IPS-NIHi11 (cell line): ENCODE measurements at places on chromosomes 4 and X.

DNA sequence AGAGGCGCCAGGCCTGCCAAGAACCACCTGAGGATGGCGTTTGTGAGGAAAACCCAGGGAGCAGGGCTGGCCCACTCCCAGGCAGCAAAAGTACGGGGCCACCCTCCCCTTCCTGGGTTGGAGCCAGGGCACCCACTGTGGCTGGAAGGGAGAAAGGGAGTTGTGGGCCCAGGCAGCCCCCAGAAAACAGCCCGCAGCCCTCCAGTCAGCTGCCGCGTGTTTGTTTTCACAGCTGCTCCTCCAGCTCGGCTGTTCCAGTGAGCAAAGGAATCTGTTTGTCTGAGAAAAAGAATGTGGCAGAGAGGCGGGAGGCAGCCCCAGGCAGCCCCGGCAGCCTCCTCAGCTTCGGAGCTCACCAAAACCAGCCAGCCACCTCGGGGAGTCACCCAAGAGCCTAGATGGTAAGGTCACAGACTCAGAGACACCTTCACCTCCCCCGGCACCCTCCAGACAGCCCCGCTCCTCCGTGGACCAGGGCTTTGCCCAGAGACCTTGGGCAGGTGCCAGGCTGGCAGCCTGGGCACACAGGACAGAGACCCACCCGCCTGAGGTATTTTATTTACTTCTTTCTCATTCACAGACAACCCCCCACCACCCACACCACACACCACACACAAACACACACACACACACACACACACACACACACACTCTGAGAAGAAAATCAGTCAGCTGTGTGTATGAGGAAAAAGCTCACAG lies 338.1 kb downstream of the BCOR start:
- DNase-seq = peak; percentile 25

GRCh38 chr4:56821381-56822243 lies at the start of gene SPINK2:
TSS of gene SPINK2 (minus strand) at chr4:56821701. CDS start at chr4:56821662, 39 bp downstream.
- DNase-seq = peak; percentile 95

GRCh38 chr4:87065021-87065420 lies 130.2 kb downstream of the AFF1 start:
- no peak for DNase-seq

GRCh38 chr4:48008021-48008596 lies 8.4 kb downstream of the CNGA1 start:
- DNase-seq = no peak

DNA sequence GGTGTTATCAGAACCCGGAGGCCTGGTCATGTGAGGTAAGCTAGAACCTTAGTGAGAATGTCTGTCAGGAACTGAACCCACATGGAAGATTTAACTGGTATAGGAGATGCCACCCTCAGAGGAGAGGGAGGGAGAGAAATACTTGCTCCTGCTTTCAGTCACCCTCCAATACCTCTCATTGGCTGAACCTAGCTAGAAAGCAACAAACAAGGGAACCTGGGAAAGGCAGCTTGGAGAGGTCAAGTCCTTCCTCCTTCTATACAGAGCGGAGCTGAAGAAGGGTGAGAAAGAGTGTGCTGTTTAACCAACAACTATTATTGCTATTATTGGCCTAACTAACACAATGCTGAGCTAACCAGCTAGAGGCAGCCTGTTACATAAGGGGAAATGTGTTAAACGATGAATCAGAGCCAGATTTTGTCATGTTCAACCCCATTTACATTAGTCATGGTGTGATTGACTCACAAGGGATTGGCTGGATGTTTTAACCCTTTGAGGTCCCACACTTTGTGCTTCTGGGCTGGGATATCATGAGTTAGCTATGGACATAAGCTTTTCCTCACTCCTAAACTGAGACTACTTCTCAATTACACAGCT lies 96.5 kb upstream of the ESX1 start:
- DNase-seq = peak; percentile 3

- no peak for DNase-seq
Observed at GRCh38 chrX:24301806-24302205, 12.1 kb downstream of the SUPT20HL2 start.

- DNase-seq = no peak
Observed at GRCh38 chr4:69523385-69524132, 27.9 kb upstream of the UGT2B4 start.

GRCh38 chrX:55033429-55033828 lies 2.7 kb upstream of the ALAS2 start:
- DNase-seq = no peak

DNA sequence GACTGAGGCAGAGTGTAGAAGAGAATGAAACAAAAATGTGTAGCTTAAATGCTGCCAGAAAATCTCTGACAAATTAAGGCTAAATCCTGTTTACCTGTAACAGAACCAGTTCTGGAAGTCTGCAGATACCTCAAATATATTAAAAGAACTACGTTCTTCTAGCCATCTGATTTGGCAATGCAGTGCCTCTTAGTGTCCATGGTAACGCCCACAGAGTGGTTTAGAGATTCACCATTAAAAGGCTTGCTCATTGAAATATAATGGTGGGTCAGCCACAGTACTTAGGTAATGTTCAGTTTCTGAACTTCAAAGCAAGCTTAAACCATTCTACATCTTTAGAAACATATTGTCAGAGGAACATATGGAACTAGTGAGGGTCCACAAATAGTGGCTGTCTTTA lies 23.2 kb upstream of the LUZP4 start:
- DNase-seq = no peak

DNA sequence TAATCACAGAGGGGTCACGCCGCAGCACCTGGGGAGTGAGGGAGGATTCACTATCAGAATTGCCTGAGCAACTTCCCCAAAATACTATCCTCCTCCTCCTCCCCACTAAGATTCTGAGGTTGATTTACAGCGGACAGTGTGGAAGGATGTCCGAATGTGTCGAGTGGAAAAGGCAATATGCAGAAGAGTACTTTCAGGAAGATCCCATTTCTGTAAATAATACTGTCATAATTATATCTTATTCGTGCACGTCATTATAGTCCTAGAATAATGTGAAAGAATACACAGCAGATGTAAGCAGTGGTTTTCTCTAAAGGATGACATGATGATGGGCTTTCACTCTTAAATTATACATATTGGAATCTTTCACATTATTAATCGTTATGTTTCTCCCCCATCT lies 149.8 kb upstream of the NOCT start:
- no peak for DNase-seq

DNA sequence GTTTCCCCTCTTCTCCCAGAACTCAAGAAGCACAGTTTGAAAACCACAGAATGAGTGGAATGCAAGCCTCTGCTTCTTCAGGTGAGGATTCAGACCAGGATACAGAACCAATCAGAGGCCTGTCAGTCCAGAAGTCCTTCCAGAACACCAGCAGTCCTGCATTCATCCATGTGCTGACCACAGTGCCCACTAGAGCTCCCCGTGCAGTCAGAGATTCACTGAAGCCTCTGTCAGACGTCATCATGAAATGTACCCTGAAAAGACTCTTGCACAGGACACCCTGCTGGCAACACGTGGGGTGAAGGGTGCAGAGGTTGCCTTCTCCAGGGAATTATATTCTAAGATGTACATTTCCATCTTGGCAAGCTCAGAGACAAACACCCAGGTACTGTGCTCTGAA lies 75.9 kb upstream of the LSM6 start:
- DNase-seq = no peak

DNA sequence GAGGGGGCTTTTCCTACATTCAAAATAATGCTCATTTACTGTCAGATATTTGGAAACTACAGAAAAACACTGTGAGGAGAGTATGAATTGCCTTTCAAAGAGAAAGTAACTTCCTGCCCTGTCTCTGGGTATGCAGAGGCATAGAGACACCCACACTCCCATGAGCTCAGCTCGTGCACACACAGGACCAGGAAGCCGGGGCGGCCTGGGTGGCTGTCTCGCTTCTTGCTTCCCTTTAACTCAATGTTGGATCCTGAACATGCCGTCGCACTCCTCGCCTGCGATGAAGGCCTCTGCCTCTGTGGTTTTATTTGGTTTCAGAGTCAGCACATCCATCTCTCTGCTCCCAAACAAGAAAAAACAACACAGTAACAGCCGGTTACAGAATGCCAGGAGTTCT lies 40.1 kb upstream of the GPR78 start:
- peak; percentile 5 for DNase-seq

- no peak for DNase-seq
Observed at GRCh38 chrX:132590350-132591026, 101.7 kb upstream of the MBNL3 start.

- DNase-seq = no peak
Observed at GRCh38 chr4:130395871-130396270, 1299.9 kb downstream of the C4orf33 start.

DNA sequence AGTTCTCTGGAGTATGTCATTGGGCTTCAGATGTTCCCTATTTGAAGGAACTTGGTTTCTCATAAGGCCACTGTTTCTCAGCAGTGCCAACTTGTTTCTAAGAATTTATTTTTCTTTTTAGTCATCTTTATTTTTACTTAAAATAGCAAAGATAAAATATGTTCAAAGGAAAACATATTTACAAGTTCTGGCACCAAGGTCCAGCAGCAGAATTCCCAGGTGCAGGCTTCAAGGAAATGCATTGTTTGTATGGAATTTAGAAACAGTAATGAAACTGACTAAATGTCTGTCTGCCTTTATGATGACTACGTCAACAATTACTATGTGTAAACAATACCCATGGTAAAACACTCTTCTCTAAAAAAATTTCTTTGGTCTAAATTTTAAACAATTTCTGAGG lies 109.6 kb downstream of the IL15 start:
- no peak for DNase-seq

DNA sequence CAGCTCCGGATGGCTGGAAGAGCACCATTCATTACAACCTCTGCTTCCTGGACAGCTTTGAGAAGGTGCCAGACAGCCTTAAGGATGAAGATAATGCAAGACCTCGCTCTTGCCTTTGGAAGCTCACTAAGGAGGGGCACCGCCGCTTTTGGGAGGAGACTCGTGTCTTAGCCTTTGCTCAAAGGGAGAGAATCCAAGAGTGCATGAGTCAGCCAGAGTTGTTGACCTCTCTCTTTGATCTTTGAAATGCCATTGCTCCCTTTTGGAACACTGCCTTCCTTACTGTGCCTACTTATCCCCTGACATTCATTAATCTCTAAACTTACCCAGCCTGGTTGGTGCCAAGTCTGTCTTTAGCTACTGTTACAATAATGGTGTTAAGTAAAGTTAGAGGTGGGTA lies 1.2 kb downstream of the FOXR2 start:
- DNase-seq = no peak

- no peak for DNase-seq
Observed at GRCh38 chr4:76809594-76810305, 88.2 kb downstream of the SOWAHB start.

DNA sequence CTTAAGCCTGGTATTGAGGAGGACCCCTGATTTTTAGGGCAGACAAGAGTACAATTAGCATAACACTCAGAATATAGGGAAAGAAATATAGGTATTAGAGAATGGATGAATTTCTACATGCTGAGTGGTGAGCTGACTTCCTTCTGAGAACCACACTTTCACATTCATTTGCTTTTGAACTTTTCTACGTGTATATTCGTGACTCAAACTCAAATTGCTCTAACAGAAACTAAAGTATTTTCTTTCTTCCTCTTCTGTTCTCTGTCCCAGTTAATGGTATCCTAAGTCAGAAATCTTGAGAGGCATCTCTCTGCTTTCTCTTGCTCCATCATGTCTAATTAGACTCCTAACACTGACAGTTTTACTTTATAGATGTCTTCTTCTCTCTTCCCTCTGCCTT lies 103.2 kb upstream of the CITED1 start:
- no peak for DNase-seq

DNA sequence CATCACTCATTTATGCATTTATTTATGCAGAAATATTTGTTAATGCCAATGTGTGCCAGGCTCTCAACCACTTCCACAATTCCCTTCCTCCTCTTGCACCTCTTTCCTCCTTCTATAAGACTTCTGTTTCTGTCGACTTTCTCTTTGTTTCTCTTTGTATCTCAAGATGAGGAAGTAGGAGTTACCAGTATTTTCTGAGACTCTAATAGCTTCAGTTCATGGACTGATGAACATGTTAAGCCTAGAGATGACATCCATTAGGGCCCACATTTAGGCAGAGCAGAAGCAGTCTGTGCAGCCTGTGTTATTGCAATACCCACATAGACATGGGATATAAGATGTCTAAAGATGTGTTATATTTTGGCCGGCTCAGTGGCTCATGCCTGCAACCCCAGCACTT lies 241.8 kb upstream of the SMIM31 start:
- DNase-seq = no peak

DNA sequence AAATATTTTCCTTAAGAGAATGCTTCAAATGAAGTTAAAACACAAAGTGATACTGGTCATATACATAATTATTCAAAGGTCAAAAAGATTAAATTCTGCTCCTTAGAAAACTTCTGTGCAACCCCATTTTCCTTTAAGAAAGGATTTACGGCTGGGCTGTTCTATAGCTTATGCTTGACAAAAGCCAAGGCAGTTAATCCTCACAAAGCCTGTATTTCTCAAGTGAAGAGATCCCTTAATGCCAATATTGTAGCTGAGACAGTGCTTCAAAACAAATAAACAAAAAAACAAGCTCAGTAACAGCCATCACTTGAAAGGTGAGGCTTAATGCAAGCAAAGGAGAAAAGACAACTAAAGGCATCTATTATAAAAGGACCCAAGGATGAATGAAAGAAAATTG lies 42.5 kb downstream of the BTC start:
- no peak for DNase-seq

- peak; percentile 10 for DNase-seq
Observed at GRCh38 chr4:111778543-111778942, 366.7 kb upstream of the FAM241A start.

DNA sequence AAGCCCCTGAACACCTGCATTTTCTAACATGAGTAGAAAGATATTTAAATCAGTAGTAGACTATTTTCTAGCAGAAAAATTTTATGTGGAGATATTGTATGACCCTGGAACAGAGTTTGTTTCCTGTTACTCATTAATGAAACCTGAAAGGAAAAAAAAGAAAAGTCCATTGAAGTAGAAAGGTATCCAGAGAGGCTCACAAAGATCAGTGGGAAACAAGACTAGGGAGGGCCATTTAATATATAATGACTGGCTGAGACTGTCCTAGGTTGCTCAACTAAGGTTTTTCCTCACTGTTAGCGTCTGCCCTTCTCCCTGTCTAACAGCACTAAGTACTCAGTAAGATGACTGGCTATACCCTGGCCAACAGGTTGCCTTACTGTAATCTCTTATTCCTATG lies 788.6 kb downstream of the GLUD2 start:
- no peak for DNase-seq

GRCh38 chr4:56990109-56990905 lies 11.6 kb downstream of the POLR2B start:
- DNase-seq = no peak

DNA sequence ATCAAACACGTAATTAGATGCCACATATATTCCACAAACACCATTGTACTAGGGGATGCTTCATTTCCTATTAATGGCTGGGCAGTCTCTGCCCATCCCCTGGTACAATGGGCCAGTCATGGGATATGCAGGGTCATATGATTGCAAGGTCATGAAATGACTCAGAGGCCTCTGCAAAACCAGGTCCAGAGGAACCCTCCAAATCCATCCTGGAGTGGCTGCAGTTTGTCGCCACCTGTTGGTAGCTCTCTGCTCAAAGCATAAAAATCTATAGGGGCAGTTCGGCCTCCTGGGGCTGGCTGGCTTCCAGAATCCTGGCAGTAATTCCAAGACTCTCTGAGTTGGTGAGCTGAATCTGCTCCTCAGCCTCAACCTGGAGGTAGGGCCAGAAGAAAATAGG lies 22.9 kb upstream of the PUDP start:
- peak; percentile 14 for DNase-seq

GRCh38 chr4:118224243-118224829 lies 128.5 kb downstream of the PRSS12 start:
- DNase-seq = peak; percentile 37
